ENCODE measurements at places on chromosomes 1 and 21.

GRCh38 chr21:45590246-45590725 is 48.0 kb upstream of the SLC19A1 start:
- DNase-seq: peak; percentile 87

DNA sequence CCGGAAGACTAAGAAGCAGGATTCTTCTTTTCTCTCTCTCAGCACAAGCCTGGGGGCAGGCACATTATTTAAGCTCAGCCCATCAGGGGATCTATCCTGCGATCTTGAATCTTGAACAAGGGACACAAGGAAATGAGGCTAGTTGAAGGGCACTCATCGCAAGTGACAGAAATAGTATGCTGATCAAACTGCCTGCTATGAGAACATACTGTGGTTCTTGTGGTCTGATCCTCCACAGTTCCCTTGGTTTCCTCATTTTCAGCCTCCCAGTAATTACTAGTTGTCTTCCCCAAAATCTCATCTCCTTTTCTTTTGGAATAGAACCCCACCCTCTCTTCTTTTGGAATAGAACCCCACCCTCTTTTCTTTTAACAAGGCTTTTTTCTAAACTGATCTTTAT is 6.5 kb downstream of the ANKRD45 start:
- DNase-seq: no peak

DNA sequence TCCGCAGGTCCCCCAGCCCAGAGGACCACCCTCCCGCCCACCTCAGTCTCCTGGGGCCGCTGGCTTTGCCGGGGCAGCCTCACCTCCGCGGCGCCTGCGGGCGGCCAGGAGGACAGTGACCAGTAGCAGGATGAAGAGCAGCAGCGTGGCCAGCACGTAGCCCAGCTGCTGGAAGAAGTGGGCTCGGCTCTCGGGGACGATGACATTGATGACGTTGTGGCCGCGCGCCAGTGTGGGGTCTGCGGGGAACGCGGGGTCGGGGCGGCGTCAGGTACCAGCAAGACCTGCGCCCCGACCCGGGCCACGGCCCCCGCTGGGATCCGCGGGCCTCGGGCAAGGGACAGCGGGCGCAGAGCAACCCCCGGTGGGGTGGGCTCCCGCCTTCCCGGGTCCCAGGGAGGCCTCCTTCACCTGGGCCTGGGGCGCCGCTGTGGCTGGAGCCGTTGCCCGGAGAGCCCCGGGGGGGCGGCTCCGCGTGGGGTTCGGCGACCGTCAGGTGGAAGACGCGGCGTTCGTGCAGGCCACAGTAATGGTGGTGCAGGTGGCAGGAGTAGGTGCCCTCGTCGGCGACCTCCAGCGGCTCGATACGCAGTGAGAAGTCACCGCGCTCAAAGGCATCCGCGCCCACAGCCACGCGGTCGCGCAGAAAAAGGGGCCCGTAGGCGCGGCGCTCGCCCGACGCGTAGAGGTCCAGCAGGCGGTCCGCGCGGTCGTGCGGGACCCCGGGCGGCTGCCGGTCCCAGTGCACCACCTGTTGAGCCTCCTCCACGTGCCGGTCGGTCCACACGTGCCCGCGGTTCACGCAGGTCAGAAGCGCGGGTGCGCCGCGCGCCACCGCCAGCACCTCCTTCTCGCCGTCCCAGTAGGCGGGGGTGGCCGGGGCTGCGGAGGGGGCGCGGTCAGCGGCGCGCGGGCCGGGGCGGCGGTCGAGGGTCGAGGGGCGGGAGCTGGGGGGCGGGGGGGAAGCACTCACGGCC is 3.8 kb downstream of the MXRA8 start:
- DNase-seq: no peak

DNA sequence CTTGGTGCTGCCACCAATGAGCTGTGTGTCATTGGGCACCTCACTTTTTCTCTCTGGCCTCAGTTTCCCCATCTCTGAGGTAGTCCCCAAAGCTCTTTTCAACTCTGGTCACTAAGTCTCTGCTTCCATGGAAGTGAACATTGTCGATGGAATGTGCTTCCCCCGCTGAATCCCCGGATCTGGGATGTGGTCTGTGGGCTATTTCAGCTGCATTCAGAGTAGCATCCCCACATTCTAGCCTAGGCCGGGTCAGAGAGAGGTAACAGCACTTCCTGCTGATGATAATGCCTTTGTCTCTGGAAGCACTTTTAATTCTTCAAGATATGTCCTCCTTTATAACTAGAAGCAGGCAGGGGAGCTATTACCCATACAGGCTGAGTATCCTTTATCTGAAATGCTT is 29.8 kb downstream of the RASSF5 start:
- DNase-seq: no peak

DNA sequence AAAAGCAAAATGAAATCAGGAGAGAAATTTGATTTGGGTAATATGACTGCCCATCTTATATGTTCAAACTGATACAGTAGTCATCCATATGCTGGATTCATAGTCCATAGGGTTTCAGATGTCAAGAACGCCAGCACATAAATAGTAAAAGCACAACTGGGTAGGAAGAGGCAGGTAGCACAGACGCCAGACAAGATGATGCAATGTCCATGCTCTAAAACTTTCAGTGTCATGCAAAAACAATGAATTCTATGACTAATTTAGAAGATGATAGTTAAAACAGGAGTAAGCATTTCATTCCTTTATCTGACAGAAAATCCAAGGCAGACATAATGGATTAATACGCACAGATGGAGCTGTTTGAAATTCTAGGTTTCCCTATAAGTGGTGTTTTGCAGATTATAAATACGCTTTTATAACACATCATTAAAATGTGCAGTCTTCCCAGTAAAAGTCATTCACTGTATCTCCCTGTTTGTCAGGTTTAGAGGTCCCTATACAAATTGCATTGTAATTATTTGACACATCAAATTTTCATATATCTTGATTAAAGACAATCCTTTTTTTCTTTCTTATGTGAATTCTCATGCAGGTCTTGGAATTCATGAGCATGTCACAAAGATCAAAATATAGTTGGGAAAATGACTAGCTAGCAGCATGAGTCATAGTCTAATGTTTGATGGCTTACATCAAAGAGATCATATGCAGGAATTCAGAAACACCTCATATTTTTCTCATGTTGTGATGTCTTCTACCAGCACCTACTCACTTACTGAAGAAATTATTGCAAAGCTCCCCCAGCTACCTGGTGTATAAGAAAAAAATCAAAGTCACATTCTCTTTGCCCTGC is 139.9 kb downstream of the DSCAM start:
- no peak for DNase-seq

DNA sequence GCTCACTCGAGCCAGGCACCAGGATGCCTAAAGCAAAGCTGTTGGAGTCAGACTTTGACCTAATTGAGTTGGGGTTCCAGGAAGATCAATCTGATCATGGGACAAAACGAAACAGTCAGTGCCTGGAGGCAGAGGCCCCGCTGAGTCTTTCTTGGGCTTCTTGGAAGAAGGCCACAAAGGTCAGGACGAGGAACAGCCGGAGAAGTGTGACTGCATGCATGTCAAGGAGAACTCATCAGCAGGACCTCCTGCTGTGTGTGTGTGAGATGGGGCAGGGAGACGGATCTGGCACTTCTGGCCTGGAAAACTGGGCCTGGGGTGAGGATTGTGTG is 190.8 kb downstream of the CAMTA1 start:
- no peak for DNase-seq

DNA sequence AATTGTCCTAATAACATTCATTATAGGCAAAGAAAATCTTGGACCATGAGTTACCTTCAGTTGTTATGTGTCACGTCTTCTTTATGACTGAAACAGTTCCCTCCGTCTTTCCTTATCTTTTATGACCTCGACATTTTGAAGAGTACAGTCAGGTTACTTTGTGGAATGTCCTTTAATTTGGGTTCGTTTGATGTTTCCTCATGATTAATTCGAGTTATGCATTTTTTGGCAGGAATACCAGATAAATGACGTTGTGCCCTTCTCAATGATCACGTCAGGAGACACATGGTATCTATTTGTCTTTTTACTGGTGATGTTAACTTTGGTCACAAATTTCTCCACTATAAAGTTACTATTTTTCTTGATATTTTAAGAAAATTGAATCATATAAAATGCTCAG is 17.3 kb upstream of the KLF17 start:
- no peak for DNase-seq

DNA sequence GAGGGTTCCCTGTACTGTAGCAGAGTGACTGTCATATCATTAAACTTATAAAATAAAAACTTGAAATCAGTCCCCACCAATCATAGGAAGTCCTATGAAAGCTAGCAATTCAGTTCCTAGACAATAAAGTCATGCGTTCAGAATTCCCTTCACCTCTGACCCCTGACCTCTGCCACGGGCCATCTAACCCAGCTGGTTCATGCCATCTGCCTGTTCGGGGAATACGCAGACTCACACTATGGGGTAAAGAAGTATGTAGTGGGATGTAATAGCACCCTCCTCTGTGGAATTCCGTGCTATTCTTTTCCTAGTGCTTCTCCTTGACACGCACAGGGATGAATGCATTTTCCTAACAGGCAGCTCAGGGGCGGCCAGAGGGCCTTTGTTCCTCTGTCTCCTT is 2.1 kb downstream of the GSTM4 start:
- DNase-seq: no peak

DNA sequence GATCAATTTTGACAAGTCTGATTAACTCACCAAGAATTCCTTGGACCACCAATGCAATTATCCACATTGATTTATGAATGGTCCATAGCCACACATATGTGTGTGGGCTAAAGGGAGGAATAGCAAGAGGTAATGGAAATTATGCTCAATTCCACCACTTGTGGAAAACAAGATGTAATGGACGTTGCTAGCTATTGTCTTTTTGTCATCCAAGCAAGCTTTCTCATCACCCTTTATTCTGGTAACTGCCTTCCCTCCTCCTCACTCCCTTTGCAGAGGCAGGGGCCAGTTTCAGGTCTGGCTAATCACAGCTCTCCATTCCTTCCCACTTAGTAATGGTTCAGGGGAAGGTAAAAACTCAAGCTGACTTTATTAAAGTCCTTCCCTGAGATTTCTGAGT is 24.7 kb upstream of the RAB3GAP2 start:
- no peak for DNase-seq

DNA sequence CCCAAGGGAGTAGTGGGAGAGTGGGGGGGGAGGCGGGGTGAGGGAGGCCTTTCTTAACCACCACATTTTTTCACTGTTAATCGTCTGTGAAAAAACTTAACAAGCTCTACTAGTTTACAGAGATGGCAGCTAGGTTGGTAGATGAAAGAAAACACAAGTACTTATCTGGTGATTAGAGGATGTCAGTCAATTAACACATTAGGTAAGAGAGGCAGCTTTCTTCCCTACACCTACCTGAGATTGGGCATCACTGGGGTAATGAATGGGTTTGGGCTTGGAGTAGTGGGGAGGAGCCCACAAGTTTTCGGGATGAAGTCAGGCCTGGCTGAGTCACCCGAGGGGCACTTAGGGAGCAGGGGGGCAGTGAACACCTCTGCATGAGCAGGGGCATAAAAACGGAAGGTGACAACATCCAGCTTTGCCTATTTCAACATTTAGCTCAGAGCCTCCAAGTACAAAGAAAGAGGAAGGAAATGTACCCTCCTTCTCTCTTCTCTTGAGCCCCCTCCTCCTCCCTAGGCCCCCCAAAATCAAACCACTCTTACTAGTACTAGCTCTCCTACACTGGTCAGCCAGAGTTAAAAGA is 2.5 kb downstream of the LBR start:
- peak; percentile 44 for DNase-seq

- no peak for DNase-seq
Measured at GRCh38 chr1:31869449-31869848, 53.6 kb upstream of the SPOCD1 start.

- DNase-seq: peak; percentile 70
Measured at GRCh38 chr1:167683641-167684502, 37.9 kb upstream of the MPZL1 start.

DNA sequence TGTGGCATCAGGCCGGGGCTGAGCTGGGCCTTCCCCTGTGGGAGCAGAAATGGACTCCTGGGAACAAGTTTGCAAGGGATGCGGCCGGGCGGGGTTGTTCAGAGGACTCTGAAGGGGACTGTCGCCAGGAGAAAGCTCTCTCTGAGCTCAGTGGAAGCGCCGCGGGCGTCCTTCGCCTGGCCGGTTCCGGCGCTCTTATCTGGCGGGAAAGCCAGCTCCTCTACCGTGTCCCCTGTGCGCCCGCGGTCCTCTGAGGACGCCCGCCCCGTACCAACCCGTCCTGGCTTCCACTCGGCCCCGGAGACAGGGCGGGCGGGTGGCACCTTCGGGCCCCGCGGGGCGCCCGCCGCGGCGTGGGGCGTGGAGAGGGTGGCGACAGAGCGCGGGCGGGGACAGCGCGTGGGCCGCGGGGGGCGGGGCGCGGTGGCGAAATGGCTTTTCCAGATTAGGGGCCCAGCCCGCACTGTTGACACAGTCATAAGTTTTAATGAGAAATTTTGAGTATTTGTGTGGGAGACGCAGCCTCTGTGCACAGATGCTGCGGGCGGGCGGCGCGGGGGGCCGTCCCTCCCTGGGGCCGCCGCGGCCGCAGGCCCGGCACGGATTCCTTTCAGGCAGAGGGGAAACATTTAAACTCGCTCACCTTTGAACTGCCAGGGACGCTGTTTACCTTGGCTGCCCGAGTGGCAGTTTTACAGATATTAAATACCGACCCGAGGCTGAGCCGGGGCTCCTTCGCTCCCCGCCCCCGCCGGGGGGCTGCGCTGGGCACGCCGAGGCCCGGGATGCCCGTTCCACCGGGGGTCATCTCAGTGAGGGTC is 70.2 kb downstream of the FOXD2 start:
- no peak for DNase-seq

DNA sequence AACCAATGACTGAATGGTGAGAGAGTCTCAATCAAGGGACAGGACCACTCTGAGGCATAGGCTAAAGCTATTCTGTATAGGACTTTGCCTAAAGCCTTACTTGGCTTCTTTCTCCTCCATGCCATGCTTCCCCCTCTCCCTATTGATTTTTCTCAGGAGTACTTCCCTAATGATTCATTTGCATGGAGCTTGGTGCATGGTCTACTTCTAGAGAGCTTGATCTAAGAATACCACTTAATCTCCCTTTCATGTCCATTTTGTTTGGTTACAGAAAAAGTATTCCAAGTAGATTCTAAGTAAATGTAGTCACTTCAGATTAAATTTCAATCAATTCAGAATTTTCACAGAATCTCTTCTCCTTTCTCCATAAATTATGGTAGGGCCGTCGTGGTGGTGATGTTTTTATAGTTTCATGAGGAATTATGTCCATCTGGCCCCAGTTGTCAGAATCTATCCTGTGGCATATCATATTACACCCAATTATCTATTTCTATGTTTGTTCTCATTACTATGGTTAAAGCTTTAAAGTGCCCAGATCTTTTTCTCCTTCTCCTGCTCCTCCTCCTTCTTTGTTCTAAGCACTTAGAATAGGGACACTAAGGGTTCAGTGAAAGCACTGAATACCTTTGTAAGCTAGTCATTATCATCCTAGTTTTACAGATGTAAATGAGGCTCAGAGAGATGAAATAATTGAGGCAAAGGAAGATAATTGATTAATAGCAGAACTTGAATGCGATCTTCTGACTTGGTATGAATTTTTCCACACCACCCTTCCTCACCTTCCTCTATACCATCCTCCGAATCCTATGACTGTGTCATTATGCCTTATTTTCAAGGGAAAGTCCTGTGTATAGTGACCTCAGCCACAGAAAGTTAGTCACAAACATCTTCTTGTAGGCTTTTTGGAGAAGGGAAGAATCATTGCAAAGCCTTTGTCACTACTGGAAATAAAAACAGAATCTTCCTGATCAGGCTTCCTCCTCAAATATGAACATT is 85.6 kb upstream of the ZRANB2 start:
- DNase-seq: no peak

- DNase-seq: peak; percentile 51
Measured at GRCh38 chr1:32972814-32973428, 8.3 kb upstream of the RNF19B start.

GRCh38 chr21:15966651-15967050 is 236.9 kb downstream of the USP25 start:
- no peak for DNase-seq

Measured in AG08395 (cell line).